ENCODE measurements at places on chromosomes 2 and 18.
A peak's percentile ranks its signal among the peaks of the same experiment; 100 is the strongest.

GRCh38 chr2:121502781-121503180 lies 27.9 kb upstream of the RNU4ATAC start:
- DNase-seq: no peak

- DNase-seq: peak; percentile 40
Measured at GRCh38 chr2:203534621-203535077, 452 bp downstream of the RAPH1 start.

GRCh38 chr2:133817680-133818566 lies 249.7 kb upstream of the NCKAP5 start:
- no peak for DNase-seq

DNA sequence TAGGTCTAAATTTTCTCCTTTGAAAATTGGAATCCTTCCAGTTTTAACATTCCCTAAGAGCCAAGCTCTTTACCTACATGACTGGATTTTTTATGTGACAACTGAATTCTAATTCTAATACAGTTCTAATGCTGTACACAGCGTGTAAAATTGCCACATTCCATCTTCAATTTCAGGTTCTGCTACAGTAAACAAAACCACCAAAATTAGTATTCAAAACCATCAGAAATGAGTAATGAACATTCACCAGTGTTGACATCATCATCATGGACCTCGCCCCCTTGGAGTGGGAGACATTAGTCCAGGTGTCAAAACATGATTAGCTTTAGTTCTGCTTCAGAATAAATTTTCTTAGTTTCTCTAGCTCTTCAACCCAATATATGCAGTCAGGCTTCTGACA lies 133.6 kb downstream of the MBD2 start:
- no peak for DNase-seq

- DNase-seq: no peak
Measured at GRCh38 chr2:239042046-239042445, 194.2 kb downstream of the TWIST2 start.

DNA sequence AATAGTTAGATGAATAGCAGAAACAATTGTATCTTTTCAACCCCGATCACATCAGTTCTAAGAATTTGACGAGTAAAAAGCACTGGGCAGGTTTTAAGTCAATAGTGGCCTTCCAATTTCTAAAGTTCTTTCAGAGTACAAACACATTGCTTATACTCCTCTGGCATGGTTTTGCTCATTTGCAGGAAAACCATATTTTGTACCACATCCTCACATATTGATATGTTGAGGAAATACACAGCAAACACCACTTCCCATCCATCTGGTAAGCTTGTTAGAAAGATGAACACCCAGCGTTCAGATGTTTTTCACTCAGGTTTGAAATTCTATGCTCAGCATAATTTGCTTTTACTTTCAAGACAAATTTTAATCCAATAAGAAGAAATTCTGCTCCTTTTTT lies 344.6 kb upstream of the ACVR2A start:
- DNase-seq: no peak

DNA sequence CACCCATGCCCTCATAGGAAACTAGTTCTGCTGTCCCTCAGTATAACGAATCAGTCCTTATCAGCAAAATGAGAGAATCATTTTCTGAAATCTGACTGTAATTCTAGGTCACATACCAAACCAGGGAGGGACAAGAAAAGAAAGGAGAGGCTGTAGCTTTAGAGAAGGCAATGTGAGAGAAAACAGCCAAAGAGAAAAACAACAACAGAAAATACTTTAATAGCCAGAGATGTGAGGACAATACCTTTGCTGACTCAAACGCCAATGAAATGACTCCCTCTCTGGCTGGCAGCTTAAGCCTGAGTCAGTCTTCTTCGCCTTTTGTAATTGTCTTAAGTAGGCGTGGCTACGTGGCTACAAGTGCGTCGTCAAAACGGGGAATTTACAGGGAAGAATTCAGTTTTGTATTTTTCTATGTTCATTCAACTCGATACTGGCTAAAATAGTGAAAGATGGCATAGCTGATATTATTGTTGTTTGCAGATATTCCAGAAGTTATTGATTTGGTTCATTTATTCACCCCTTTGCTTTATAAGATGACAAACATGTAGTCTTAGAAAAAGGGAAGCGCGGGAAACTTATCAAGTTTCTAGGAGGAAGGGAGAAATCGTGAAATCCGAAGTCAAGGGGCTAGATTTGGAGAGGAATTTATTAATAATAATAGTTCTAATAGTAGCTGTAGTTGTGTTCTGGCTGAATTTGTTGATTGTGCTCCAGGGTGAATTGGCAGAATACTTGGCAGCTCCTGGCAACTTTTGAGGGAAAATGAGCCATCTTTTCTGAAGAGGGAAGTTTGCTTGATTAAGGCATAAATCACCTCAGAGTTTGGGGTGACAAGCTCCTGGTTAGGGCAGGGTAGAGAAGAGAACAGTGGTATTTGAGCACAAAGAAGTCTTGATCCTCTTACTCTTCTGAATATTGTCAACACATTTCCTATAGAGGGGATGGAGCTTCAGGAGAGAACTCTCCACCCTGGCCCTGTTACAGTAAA lies at the start of gene IL1A:
Gene IL1A, minus strand, starts transcription at position 295 of the 991 bp plus-strand sequence. CDS start 723 bp downstream, outside the sequence.
- DNase-seq: peak; percentile 2

DNA sequence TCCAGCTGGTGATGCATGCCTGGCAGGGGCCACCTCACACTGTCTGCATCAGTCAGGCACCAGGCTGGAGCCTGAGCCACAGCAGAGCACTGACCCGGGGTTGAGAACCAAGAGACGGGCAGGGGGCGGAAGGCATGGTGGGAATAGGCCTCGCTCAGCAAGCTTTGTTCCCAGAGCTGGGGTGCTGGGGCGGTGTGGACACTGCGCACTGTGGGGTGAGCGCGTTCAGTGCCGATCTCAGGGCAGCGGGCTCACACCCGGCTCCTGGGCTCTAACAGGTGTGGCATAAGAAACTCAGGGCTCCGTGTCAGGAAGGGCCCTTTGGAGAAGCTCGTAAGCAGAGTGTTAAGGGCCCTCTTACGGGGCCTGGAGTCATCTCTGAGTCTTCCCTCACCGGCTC lies 15.7 kb downstream of the SH3RF3 start:
- no peak for DNase-seq

DNA sequence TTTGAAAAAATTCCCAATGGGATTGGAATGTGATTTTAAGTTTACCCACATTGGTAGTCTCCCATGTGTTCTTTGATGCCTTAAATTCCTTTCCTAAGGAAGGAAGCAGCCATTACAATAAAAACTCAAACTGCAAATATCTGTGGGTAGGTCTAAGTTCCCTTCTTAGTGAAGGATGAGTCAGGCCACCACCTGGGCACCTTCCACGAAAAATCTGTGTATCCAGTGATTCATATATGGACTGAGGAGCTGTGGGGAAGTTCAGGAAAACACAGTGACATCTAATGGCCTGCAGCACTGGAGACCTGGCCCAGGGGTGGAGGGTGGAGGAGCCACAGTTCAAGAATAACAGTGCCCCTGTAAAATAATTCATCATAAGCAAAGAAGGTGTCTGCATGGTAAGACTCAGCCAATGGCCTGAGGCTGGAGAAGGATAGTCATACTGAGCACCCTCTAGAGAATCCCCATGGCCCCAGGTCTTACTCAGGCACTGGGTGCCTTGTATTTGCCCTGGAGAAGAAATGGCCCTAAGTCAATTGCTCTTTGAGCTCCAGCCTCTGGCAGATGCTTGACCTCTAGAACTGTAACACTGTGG lies 248.6 kb downstream of the SP3 start:
- DNase-seq: no peak

DNA sequence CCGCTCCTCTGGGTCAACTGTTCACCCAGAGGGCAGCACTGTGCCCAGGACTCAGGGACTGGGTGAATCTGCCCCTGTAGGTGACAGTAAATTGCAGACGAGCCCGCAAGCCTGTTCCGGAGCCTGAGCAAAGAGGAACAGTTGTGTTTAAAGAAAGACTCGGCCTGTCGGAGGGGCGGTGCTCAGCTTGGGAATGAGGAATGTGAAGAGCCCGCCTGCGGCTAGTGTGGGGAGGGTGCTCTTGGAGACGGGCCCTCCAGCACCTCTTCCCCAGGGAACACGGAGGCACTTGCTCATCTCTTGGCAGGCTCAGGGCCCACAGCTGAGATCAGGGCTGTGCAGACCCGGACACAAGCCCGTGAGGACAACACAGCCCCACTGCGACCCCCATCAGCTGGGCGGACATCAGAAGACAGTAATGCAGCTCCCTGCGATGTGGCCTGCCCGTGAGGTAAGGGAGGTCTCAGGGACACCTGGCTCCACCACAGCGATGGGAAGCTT lies 299.0 kb downstream of the NDUFA10 start:
- DNase-seq: no peak

DNA sequence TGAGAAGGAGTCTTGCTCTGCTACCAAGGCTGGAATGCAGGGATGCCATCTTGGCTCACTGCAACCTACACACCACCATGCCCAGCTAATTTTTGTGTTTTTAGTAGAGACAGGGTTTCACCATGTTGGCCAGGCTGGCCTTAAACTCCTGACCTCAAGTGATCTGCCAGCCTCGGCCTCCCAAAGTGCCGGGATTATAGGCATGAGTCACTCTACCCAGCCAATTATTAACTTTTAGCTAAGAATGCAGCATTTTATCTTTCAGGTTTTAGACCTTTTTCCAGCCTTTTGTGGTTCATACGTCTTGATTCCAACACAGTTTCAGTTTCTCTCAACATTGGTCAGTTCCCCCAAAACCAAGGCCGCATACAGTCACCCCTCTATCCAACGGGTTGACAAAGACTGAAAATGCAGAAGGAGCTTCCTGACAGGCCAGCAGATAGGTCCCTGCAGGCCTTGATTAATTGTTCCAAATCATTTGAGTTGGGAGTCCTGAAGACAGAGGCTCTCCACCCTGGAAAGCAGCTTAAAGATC lies 262.2 kb upstream of the KLHL29 start:
- no peak for DNase-seq

DNA sequence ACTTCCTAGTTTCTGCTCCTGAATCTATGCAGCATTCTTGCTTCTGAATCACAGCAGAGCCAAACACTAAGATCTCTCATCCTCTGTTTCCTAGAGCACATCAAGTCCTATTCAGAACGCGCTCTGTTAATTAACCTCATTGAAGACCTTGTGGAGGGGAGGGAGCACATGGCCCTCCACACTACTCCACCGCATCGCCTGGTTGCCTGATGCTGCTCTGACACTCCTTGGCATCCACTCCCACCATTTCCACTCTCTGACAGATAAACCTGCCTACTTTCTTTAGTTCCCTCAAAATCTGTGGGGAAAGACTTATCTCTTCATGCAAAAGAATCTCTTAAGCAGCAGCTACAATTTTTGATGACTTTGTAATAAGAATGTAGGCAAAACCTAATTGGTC lies 802.3 kb upstream of the GYPC start:
- no peak for DNase-seq

- DNase-seq: no peak
Measured at GRCh38 chr2:178811901-178812300, 4.7 kb upstream of the TTN start.

- DNase-seq: no peak
Measured at GRCh38 chr18:23968638-23969604, 45.6 kb upstream of the TTC39C start.

DNA sequence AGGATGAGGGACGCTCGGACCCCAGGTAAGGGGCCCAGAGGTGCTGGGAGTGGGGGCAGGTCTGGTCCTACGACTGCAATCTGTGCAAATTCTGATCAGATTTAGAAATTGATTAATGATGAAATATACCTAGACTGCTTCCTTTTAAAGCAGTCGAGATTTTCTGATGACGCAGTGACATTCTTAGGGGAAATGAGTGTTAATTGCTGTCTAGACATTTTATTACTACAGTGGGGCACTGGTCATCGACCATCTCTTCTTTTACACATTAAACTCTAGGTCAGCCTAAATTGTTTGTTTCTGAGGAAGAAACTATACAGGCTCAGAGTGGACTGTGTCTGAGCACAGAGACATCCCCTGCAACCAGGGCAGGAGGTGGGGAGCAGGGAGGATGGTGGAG lies 154.4 kb upstream of the SALL3 start:
- no peak for DNase-seq

DNA sequence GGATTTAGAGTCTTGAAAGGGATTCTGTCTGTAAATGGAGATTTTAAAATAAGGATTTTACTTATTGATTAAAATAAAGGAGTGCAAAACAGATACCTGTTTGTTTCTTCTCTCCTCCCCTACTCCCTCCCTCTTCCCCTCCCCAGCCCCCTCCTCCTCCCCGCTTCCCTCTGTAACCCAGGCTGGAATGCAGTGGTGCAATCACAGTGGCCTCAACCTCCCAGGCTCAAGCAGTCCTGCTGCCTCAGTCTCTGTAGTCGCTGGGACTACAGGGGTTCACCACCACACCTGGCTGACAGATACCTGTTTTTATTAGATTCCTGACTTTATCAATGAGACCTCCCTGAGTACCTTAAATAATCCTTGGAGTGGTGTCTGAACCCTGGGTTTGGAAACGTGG lies 57.1 kb downstream of the OXER1 start:
- DNase-seq: no peak

- DNase-seq: no peak
Measured at GRCh38 chr2:182666674-182667314, 49.3 kb upstream of the DNAJC10 start.

- DNase-seq: peak; percentile 58
Measured at GRCh38 chr2:68734688-68735525, at the start of gene ARHGAP25. Gene ARHGAP25 (plus strand): TSS chr2:68734811. CDS start chr2:68735200, 389 bp downstream.

- DNase-seq: no peak
Measured at GRCh38 chr2:226117510-226118065, 682.0 kb downstream of the IRS1 start.

DNA sequence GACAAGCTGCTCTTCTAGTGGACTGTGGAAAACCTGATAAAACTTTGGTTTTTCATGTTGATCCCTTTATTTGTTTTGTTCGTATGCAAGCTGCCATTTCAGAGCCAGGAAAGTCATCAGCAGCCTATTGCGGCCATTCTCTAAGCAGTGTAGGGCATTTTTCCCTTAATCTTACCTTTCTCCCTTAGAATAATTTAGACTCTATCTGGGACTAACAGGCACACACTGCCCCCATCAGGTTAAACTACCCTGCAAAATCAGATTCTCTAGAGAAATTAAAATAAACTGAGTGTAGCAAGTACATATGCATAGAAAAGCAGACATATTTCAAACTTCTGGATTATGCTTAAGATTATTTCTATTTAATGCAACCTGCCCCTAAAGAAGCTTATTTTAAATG lies 347.5 kb downstream of the METTL4 start:
- no peak for DNase-seq

DNA sequence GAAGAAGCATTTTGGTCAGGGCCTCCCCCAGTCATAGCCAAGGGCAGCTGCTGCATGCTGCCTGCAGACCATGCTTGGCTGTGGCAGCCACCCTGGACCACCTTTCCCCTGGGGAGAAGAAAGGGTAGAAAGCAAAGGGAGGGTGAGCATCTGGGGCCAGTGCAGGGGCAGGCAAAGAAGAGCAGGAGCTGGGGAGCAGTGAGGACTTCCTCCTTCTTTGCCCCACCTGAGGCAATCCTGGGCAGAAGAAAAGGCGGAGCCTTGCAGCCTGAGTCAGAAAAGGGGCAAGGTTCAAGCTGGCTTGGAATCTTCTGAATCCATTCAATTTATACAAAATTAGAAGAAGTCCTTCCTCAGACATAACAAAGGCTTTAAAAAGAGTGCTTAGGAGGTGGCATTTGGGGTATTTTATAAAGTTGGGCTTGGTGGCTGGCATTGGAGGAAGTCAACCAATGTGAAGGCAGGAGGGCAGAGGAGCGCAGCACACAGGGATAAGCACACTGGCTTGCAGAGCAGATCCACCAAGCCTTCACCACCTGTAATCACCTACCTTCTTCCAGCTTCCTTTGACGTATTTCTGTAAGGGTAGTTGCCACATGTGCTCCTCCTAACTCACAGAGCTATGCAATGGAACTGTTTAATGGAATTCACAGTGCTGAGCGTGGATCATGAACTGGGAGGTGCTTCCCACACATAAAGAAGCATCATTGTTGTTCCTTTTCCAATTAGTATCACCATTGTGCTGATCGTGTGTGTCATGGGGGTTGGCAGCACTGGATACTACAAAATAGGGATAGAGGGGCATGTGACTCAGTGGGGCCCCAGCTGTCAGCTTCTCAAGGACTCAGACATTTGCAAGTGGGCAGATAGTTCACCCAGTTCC lies 154.4 kb upstream of the EPAS1 start:
- no peak for DNase-seq
